ENCODE measurements at places on chromosomes 5 and 9. TPM values are rescaled to one million over a fixed set of nuclear protein-coding genes. Genes with fewer than 3 reads are reported as not detected.

SLC36A2 gene
- not detected for total RNA-seq

ACSL6 gene
- not detected for total RNA-seq

FYB1 gene
- total RNA-seq, result not detected

CNTLN gene
- total RNA-seq, result 11.2 TPM

GABBR2 gene
- total RNA-seq, result 10.3 TPM

MARCOL gene
- total RNA-seq, result not detected

STRBP gene
- 9.4 TPM for total RNA-seq

LCN12 gene
- total RNA-seq, result 0.29 TPM

AHRR gene
- total RNA-seq, result 6.2 TPM

F2RL1 gene
- 135 TPM for total RNA-seq

INSL4 gene
- not detected for total RNA-seq

RALGDS gene
- 61.5 TPM for total RNA-seq

TMEM215 gene
- under 0.01 TPM for total RNA-seq

GLDC gene
- 6.9 TPM for total RNA-seq

C9orf50 gene
- not detected for total RNA-seq

AK8 gene
- not detected for total RNA-seq

PIP5KL1 gene
- 0.29 TPM for total RNA-seq

PCSK1 gene
- total RNA-seq, result 2.3 TPM

IGFBPL1 gene
- not detected for total RNA-seq

SGCD gene
- 0.19 TPM for total RNA-seq

PCDHAC2 gene
- 0.33 TPM for total RNA-seq

CBY3 gene
- not detected for total RNA-seq

SVEP1 gene
- 0.33 TPM for total RNA-seq

RUSC2 gene
- 39.5 TPM for total RNA-seq

IFNA13 gene
- total RNA-seq, result not detected

REEP2 gene
- total RNA-seq, result 4.6 TPM

ARSI gene
- 0.19 TPM for total RNA-seq

ADAMTS19 gene
- total RNA-seq, result not detected

ENHO gene
- total RNA-seq, result 0.29 TPM

LIX1 gene
- not detected for total RNA-seq
